ENCODE measurements at places on chromosomes 1 and 21.

- peak; percentile 67 for DNase-seq
These were observed 165.3 kb downstream of the TOMM20 start for GRCh38 chr1:234963180-234963903.

- no peak for DNase-seq
These were observed 9.2 kb upstream of the TRAF3IP3 start for GRCh38 chr1:209746451-209747165.

- no peak for DNase-seq
These were observed 262.1 kb upstream of the DUSP10 start for GRCh38 chr1:222004034-222004433.

- DNase-seq: no peak
These were observed 440.7 kb downstream of the CAMTA1 start for GRCh38 chr1:7225711-7226505.

GRCh38 chr1:67605209-67605780 is 79.7 kb upstream of the GADD45A start:
- no peak for DNase-seq

DNA sequence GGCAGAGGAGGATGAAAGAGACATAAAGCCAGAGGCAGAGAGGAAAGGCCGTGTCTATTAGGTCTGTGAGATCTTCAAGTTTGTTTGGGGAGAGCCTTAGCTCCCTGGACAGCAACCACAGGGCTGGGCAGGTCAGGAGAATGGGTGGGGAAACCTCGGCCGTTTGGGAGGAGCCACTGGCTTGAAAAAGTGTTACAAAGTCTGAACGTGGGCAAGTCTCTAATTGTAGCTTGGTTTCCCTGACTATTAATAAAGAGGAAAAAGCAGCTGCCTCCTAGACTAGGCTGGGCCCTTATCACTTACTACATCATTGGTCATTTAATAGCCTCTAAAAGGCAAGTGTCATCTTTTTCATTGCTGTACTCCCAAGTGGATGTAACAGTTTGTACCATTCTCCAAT is at the start of gene CCDC17:
CCDC17 (minus strand) TSS at position 83 of the 400 bp plus-strand sequence. CDS start 145 bp downstream, outside the sequence.
- DNase-seq: no peak

DNA sequence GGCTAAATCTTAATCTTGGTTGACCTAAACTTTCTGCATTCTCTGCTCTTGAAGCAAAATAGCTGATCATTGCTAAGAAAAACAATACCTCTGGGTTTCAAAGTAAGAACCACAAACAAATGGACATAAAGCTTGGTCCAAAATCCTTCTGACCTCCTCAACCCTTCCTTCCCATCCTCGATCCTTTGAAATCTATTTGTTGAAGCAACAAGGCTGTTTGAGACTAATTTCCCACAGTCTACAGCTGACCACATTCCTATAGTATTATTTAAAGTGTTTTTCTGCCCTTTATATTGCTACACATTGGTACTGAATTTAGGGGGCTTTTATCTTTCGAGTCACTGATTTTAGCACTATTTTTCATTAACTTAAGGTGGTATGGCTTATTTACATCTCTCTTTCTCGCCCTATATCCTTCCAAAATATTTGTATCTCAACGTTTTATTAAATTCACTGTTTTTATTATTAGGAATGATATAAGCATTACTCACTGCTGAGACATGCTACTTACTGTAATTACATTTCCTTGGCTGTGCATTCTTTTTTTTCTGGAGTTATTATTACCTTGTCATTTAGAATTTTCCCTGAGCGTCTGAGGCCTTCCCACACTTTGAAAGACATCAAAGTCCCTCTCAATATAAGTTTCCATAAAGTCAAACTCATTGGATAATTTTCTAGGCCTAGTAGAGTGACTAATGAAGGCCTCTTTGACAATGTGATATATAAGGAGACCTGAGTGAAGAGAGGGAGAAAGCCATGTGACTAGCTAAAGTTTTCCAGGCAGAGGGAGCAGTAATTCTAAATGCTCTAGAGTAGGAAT is 73.9 kb downstream of the RAB3GAP2 start:
- DNase-seq: no peak

- DNase-seq: no peak
These were observed 26.5 kb downstream of the ACTA1 start for GRCh38 chr1:229407206-229408026.

- DNase-seq: peak; percentile 29
These were observed 44.5 kb downstream of the SLC22A15 start for GRCh38 chr1:116020668-116021272.

Measured in stimulated activated CD4-positive, alpha-beta T cell treated with anti-CD3 and anti-CD28 coated beads, Interleukin-1b, Interleukin-23, amount 100 ng/mL, for 1 hour (primary cell).